Activated CD4-positive, alpha-beta T cell treated with anti-CD3 and anti-CD28 coated beads, Interleukin-2, amount 50 U/mL, for 48 hours (primary cell): ENCODE measurements at places on chromosomes 3 and 15.

DNA sequence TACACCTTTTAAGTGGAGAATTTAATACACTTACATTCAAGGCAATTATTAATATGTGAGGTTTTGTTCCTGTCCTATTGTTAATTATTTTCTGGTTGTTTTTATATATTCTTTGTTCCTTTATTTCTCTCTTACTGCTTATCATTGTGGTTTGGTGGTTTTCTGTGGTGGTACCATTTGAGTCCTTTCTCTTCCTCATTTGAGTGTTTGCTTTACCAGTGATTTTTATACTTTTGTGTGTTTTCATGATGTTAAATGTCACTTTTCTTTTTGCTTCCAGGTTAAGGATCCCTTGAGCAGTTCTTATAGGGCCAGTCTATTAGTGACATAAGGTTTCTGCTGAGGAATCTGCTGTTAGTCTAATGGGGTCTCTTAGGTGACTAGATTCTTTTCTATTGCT lies 116.5 kb downstream of the LRRK1 start:
- DNase-seq = no peak

- DNase-seq = no peak
Measured at GRCh38 chr3:73500321-73500720, 124.4 kb downstream of the PDZRN3 start.

- DNase-seq = no peak
Measured at GRCh38 chr3:31137718-31138465, 243.4 kb upstream of the GADL1 start.

DNA sequence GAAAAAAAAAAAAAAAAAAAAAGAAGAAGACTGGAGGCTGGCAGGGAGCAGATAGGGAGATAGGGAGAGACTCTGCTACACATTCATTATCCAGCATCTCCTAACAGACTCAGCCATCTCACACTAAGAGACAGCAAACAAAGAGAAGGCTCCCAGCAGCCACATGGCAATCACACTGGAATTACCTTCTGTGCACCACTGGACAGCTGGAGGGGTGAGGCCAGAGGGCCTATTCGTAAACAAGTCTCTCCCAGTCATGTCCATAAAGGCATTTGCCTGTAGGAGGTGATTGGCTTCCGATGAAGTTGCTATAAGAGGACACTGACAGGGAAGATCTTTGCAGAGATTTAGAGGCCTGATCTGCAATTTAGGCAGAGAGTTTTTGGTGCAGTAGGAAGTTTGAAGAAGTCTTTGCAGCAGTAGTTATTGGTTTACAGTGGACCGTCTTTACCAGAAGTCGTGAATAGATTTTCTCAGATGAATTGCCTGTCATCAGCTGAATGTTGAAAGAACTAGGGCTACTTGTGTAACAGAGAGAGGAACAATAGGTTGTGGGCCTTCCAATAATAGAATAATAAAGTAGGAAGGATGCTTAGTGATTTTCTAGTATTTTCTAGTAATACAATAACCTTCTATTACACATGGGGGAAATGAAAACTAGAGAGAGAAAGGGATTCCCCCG lies 89.7 kb downstream of the TP63 start:
- no peak for DNase-seq

DNA sequence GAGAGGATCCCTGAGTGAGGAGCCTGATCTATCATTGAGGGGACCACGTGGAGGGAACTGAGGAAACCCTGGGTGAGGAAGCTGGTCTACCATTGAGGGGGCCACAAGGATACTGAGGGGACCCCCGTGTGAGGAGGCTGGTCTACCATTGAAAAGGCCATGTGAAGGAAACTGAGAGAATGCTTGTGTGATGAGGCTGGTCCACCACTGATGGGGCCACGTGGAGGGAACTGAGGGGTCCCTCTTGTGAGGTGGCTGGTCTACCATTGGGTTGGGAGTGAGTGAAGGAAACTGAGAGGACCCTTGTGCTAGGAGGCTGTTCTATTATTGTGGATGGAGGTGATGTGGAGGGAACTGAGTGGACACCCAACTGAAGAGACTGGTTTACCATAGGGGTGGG lies 161.3 kb downstream of the FBLN2 start:
- no peak for DNase-seq

DNA sequence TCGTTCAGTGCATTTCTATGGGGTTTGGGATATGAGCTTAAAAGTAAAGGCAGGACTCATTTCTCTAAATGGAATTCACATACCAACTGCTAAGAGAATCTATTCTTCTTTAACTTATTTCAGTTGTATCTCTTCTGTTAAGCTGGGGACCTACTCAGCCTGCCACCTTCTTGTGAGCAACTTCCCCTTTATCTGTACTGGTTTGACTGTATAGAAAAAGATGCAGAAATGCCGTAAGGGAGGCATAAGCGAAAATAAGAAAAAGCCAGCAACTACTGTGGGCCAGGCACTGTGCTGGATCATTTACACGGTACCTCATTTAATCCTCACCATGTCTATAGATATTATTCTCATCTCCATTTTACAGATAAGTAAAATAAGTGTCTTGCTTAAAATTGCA lies 38.4 kb downstream of the RBMS3 start:
- DNase-seq = no peak

GRCh38 chr15:96359616-96360521 lies 29.4 kb downstream of the NR2F2 start:
- DNase-seq = no peak

DNA sequence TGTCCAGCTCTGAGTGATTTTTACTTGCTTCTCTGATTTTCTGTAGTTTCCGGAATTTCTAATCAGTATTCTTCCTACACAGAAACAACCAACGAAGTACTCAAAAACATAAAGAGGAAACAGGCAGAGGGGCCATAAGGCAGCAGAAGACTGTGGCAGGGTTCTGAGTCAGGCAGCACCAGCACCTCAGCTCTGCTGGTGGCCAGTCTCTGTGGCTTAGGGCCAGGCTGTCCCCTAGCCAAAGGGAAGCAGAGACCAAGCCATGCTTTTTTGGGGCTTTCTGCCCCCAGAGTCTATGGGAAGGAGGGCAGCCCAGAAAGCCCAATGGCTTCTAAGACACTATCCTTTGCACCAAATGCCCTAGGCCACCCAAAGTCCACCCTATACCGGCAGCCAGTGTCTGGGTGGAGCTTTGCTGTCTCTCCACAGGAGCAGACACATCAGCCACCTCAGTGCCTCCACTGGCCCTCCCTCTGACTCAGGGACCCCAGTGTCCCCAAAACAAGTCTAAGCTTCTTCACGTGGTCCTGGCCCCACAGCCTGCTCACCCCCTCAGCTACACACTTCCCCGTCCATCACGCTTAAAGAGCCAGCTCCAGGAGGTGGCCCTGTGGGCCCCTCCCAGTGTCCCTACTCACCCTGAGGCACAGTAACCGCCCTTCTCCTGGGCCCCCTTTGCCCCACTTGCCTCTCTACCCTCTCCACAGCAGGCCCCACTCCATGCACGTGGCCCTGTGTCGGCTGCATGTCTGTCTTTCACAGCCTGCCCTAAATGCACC lies 46.2 kb downstream of the CCDC12 start:
- no peak for DNase-seq

DNA sequence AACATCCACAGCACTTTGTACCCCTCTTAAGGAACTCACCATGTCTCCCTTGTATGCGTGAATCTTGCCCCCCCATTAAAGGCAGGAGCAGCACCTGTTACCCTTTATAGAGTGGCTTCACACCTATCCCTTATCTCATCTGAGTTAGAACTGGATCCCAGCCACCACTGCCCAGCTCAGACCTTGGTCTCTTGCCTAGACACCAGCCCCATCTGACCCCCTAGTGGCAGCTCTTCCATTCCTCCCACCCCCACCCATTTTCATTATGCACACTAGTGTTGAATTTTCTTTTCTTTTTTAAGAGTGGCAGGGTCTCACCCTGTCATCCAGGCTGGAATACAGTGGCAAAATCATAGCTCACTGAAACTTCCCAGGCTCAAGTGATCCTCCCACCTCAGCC lies 3.2 kb upstream of the ZFYVE19 start:
- no peak for DNase-seq

- DNase-seq = no peak
Measured at GRCh38 chr3:24136624-24137310, 191.7 kb downstream of the NR1D2 start.

DNA sequence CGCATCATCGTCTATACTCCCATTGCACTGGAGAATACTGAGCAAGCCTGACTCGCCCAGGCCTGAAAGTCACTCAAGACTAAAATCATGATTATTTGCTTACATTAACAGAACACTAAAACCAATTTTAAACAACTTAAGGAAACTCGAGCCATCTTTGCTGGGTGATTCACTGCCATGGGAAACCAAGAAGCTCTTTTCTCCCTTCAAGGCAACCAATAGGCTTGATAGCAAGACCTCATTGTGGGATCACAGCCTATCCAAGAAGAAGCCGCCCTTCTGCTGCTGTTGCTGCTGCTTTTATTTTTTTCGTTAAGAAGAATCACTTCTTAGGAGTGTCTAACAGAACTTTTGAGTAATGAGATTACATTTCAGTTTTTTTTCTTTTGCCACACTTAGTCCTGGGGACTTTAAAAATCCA lies 479.4 kb downstream of the FOXP1 start:
- DNase-seq = no peak

- DNase-seq = no peak
Measured at GRCh38 chr15:47682661-47683060, 34.6 kb upstream of the SEMA6D start.

DNA sequence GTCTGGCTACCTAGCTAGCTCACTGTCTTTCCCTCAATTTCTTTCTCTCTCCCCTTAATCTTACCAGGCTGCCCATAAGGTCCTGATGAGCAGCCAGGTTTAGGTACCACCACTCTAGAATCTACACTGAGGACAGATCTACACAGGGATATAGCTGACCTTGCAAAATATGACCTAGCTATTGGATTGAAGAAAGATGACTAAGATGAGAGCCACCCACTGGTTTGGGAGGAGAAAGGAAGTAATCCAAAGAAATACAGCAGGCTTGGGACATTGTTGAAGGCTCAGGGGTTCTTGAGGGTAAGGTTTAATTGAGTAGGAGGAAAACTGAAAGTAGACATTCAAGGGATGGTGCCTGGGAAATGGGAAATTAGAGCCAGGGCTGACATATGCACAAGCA lies 142.0 kb upstream of the TMC3 start:
- no peak for DNase-seq

DNA sequence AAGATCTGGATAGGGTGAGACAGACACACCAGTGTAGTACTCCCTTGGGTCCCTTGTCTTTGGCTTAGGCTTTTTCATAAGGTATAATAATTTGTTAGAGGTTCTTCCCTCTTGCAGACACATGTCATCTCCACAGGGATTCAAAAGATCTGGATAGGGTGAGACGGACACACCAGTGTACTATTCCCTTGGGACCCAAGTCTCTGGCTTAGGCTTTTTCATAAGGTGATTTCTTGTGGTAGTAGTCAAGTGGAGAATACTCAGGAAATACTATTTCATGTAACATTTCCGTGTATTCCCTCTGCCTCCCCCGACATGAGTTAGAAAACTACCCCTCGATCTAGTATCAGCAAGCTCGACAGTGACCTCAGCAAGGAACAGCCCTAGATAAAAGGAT lies 954 bp upstream of the MAPKBP1 start:
- DNase-seq = no peak

GRCh38 chr3:3101660-3102458 lies 8.3 kb downstream of the IL5RA start:
- no peak for DNase-seq

- no peak for DNase-seq
Measured at GRCh38 chr15:95024351-95024750, 793.0 kb downstream of the MCTP2 start.

GRCh38 chr3:46750555-46751038 lies 32.9 kb upstream of the PRSS50 start:
- DNase-seq = no peak

- DNase-seq = no peak
Measured at GRCh38 chr3:63966871-63967270, 54.7 kb upstream of the SCAANT1 start.

- DNase-seq = no peak
Measured at GRCh38 chr3:81752604-81753003, 8.8 kb downstream of the GBE1 start.
